ENCODE measurements at places on chromosomes 4 and X.

DNA sequence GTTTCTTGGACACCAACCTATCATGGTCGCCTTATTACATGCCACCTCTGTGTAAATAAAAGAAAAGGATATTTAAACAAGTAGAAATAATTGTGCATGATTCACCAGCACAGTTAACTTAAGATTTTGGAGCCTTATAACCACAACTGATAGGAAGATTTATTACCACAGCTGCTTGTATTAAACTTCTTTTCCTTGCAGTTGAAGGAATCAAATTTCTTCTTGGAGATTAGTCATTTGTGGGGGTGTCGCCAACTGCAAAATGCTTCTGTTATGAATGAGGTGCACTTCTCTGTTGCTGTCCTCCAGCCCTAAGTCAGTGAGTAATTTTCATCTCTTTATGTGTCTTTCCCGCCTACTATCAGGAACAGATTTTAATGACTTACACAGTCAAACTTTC is 73.3 kb downstream of the OR13H1 start:
- DNase-seq: no peak

DNA sequence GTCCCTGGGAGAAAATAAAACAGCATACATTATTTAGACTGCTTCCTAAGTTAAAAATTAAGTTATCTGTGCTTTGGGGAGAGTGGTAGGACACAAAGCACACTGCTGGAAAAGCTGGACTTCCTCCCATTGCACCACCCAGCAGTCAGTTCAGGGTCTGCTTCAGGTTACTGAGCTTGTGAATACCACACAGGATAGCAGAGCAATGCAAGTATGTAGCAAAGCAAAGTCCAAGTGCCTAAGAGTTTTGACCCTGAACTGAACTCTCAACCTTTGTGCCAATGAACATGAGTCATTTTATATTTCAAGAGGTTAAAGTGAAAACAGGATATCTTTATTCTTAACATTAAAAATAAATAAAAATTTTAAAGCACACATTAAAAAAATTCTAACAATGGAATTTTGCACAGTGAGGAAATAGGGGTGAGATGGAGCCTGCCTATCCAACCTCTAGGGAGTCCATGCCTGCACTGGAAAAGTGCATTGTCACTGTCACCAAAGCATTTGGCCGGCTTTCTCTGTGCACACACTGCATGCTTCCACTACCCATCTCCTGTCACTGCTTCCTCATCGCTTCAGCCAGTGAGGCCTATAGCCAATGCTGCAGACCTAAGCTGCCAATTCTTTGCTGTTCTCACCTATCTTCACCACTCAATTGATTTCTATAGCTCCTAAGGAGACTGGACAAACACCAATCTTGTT is 50.9 kb downstream of the ABCG2 start:
- peak; percentile 6 for DNase-seq

GRCh38 chrX:16870862-16871815 is 977 bp upstream of the RBBP7 start:
- DNase-seq: peak; percentile 16

- no peak for DNase-seq
These were observed 182.1 kb downstream of the EVC2 start for GRCh38 chr4:5526080-5526846.

DNA sequence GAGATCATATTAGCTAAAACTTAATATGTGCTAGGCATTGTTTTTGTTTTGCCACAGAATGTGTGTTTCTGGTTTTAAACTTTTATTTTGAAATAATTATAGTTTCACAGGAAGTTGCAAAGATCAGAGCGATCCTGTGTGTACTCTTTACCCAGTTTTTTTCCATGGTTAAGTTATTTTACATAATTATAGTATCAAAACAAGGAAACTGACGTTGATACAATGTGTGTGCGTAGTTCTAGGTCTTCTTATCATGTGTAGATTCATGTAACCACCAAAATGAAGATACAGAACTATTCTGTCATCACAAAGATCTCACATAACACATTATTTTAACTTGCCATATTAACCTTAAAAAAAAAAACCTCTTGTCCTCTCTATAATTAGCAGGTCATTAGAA is 69.2 kb downstream of the BLTP1 start:
- DNase-seq: no peak

GRCh38 chr4:39883646-39884045 is 94.1 kb downstream of the PDS5A start:
- no peak for DNase-seq

DNA sequence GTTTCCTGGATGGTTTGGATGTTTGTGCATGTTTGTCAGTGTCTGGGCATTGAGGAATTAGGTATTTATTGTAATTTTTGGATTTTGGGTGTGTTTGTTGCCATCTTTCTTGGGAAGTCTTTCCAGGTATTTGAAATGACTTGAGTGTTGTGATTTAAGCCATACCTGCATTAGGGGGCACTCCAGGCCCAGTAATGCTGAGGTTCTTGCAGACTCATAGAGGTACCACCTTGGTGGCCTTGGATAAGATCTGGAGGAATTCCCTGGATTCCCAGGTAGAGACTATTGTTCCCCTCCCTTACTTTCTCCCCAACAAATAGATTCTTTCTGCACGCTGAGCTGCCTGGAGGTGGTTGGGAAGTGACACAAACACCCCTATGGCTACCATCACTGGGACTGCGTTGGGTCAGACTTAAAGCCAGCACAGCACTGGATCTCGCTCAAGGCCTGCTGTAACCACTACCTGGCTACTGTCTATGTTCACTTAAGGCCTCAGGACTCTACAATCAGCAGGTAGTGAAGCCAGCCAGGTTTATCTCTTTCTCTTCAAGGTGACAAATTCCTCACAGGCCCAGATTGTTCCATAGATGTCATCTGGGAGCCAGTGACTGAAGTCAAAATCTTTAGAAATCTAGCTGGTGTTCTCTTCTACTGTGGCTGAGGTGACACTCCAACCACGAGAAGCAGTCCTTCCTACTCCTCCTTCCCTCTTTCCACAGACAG is 643.6 kb downstream of the PDHA2 start:
- DNase-seq: no peak

- peak; percentile 28 for DNase-seq
These were observed 51.1 kb downstream of the SCML1 start for GRCh38 chrX:17788439-17788838.

Data from CD14-positive monocyte (primary cell).